ENCODE measurements at places on chromosomes 7 and 10.

DNA sequence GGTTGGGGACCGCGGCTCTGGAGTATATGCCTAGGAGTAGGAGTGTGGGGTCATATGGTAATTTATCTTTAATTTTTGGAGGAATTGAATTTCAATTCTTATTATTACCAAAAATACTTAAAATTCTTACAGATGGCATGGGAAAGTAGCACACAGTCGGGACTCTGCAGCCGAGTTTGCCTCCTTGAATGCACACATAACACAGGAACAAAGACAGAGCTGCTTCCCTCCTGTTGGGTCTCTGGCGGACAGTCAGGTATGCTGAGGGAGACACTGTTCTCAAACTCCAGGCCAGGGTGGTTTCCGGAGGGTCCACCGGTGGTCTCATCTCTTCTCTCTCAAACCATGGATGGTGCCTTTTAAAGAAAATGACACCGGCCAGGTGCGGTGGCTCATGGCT lies 32.7 kb downstream of the GRIFIN start:
- no peak for DNase-seq

DNA sequence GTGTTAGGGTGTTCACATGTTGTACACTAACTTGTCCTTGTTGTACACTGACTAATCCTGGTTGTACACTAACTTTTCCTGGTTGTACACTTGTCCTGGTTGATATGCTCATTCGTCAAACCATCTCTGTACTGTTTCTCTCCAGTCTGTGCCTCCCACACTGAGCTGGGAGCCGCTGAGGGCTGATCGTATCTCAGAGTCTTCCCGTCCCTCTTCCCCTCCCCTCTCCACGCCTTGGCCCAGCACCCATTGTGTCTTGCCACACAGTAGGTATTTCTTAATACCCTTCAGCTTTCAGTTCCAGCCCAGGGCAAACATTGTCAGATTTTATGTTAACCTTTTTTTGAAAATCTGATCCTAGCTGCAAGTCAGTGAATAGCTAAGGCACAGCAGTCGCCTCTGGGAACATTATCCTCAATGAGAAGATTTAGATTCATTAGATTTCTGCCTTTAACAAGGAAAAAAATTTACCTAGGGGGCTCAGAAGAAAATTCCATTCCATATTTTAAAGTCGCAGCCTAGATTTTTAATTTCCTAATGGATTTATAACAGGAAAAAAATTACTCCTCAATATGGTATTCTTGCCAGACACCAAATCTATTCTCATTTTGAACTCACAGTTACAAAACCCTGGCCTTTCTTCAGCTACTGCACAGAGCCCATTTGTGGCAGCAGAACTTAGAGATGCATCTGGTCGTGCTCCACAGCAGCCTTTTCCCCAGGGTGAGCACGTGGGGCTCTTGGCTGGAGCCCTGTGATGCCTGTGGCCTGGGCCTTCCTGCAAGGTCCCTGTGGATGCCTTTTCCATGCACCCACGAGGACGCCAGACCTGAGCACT lies 33.0 kb upstream of the CHST15 start:
- no peak for DNase-seq

- DNase-seq = no peak
These were observed 14.7 kb downstream of the GRID2IP start for GRCh38 chr7:6536262-6537260.

GRCh38 chr10:66501356-66501755 lies 424.5 kb upstream of the LRRTM3 start:
- DNase-seq = no peak

Data from coronary artery (tissue), 2 donors.